ENCODE measurements at places on chromosomes 11 and 22. TPM values are rescaled to one million over a fixed set of nuclear protein-coding genes. Genes with fewer than 3 reads are reported as not detected.

DNA sequence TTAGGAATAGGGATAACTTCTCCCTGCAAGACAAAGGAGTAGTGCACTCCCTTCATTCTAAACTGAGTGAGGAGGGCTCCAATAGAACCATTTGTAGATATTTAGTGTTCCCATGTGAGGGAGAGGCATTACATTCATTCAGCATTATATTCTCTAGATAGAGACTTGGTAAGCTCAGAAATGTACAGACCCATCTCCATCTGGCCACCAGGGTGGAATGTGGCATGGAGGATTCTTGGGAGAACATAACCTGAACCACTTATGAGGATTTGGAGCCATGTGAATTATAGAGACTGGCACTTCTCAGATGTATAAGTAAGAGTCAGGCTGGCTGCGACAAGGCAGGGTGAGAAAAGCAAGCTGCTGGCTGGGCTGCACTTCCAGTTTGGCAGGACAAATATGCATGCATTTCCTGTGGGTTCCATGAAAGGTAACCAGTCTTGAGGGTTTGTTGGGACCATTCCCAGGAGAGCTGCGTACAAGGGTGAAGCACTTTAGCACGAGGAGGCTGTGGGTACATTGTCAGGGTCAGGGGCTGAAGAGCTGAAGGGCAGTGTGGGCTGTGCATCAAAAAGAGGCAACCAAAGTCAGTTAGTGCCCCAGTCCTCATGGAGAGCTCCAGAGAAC, 9.2 kb downstream of the RRP8 start:
- no peak overlapping the region for H3K27ac ChIP-seq
- H3K4me1 ChIP-seq, result peaks cover 22% of the 10 kb centered on the region
- H3K4me3 ChIP-seq, result no peak overlapping the region

Gene OR5B17
- not detected for total RNA-seq

- no peak overlapping the region for H3K27ac ChIP-seq
- peaks cover 7% of the 10 kb centered on the region for H3K4me1 ChIP-seq
- no peaks in the 10 kb centered on the region for H3K36me3 ChIP-seq
- no peak for DNase-seq
Observed at GRCh38 chr11:130945896-130946295, 29.6 kb upstream of the SNX19 start.

- no peaks in the 10 kb centered on the region for H3K4me1 ChIP-seq
- no peak for DNase-seq
- H3K27me3 ChIP-seq, result peaks cover 34% of the 10 kb centered on the region
- no peak overlapping the region for H3K27ac ChIP-seq
Observed at GRCh38 chr22:16608931-16609330, 16.3 kb upstream of the CCT8L2 start.

DNA sequence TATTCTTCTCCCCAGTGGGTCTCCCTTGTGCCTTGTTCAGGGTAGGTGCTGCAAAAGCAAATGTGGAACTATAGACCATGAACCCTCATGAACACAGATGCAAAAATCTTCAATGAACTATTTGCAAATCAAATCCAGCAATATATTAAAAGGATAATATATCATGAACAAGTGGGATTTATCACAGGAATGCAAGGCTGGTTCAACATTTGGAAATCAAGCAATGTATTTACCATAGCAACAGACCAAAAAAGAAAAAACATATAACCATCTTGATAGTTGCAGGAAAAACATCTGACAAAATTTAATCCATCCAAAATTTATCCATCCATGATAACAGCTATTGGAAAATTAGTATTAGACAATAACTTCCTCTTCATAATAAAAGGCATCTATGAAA, 11.4 kb upstream of the OSBPL5 start:
- no peak for DNase-seq
- H3K4me3 ChIP-seq, result no peak overlapping the region
- H3K36me3 ChIP-seq, result no peaks in the 10 kb centered on the region
- H3K27ac ChIP-seq, result no peak overlapping the region
- H3K4me1 ChIP-seq, result peaks cover 5% of the 10 kb centered on the region

- peak overlapping the region; percentile 94 for H3K27ac ChIP-seq
- H3K4me3 ChIP-seq, result peak overlapping the region; percentile 9
- DNase-seq, result peak; percentile 74
- no peaks in the 10 kb centered on the region for H3K27me3 ChIP-seq
- peaks cover 59% of the 10 kb centered on the region for H3K4me1 ChIP-seq
- H3K36me3 ChIP-seq, result peaks cover 4% of the 10 kb centered on the region
Observed at GRCh38 chr22:37082251-37082873, 27.2 kb downstream of the TMPRSS6 start.

DNA sequence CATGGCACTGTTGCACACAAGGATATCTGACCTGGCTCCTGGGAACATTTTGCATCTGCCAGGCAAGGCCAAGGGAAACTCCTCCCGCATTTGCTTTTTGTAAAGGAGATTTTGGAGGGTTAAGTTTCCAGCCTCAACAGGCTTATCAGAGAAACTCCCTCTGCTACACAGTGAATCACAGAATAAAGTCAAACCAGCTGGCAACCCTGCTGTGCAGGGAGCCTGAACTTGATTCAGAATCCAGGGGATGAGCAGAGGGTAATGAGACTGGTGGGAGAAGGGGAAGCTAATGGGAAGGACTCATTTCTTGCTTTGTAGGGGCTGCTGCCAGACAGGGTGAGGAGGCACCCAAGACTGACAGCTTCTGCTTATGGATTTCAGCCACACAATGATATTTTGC, 185.3 kb upstream of the ISX start:
- no peak overlapping the region for H3K4me3 ChIP-seq
- no peaks in the 10 kb centered on the region for H3K36me3 ChIP-seq
- H3K27me3 ChIP-seq, result peaks cover 1% of the 10 kb centered on the region
- no peak overlapping the region for H3K27ac ChIP-seq

DNA sequence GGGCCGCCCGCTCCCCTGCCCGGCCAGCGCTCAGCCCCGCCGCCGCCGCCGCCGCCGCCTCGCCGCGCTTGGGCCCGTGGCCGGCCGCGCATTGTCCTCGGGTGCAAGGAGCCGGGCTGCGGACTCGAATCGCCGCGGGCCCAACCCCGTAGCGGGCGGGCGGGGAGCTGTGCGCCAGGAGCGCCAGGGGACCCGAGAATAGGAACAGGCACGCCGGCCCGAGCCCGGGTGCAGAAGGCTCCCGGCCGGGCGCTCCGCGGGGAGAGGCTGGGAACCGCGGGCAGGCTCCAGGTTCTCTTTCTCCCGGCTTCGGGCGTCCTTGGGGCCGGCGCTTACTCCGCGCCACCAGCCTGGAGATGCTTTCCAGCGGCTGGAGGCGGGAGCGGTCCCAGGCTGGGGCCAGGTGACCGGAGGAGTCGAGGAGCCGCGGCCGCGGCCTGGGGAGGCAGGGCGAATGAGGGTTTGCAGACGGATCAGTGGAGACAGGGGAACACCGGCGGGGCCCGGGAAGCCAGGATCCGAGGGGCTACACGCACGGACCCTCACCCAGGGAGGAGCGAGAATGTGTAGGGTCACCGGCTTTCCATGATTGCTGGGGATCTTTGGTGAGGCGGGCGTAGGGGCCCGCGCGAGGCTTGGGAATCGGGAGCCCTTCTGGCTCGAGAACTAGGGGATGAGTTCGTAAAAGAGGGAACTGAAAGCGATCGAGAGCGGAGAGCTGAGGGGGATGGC, 726 bp downstream of the PKNOX2 start:
- peaks cover 18% of the 10 kb centered on the region for H3K4me1 ChIP-seq
- peak overlapping the region; percentile 51 for H3K27ac ChIP-seq
- no peaks in the 10 kb centered on the region for H3K36me3 ChIP-seq
- peak overlapping the region; percentile 73 for H3K4me3 ChIP-seq
- peaks cover 59% of the 10 kb centered on the region for H3K27me3 ChIP-seq
- peak; percentile 27 for DNase-seq
